ENCODE measurements at places on chromosomes 7 and 10.

DNA sequence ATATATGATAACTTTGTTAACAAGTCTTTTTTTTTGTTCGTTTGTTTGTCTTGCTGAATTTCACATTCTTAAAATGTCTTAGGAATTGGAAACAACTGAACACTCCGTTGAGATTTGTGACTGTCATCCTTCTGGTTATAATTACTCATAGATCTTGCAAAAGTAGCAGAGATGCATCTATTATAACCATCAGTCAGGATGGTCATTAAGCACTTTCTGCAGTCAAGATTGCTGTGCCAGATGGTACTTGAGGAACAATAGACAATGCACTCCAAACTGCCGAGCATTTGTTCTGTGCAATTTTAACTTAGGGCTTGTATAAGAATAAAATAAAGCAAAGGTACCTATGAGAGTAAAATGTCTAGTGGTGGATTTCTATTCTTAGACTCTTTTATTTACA, 710.1 kb upstream of the KCND2 start:
- no peak for DNase-seq

GRCh38 chr10:78764436-78764835, 304.3 kb upstream of the ZMIZ1 start:
- DNase-seq: peak; percentile 64

- DNase-seq: no peak
Measured at GRCh38 chr7:6262221-6262620, 10.2 kb downstream of the CYTH3 start.

- no peak for DNase-seq
Measured at GRCh38 chr7:145534301-145534700, 582.3 kb upstream of the CNTNAP2 start.

DNA sequence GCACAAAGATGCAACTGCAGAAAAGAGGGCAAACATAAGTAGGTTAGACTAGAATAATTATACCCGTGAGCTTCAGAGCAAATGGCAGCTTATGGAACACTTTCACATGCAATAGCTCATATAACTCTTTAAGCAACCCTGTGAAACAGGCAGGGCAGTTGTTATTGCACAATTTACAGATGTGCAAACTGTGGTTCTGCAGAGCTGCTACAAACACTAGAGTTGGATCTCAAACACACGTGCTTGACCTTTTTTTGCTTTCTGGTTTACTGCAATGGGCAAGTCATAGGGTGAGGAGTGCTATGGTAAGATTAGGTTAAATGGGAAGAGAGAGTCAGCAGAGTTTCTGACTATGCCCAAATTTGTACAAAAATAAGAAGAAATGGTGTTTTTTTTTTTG, 610.8 kb downstream of the GATA3 start:
- DNase-seq: no peak

DNA sequence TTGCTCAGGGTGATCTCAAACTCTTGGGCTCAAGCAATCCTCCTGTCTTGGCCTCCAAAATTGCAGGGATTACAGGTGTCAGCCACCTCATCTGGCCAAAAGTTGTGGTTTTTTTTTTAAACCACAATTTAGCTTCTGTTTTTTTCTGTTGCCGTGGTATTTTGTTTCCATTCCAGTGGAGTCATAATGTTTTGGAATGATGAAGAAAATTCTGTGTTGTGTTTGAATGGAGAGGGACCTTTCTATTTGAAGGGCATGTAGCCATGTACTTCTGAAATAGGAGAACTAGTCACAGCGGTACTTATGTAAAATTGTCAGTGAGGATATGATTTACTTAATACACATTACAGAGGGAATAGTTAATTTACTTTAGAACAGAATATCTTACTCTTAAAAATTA, 201.3 kb downstream of the ARL4A start:
- DNase-seq: no peak

- no peak for DNase-seq
Measured at GRCh38 chr10:33621101-33621500, 286.6 kb upstream of the NRP1 start.

GRCh38 chr10:71351628-71352319, 32.7 kb downstream of the SLC29A3 start:
- peak; percentile 89 for DNase-seq

DNA sequence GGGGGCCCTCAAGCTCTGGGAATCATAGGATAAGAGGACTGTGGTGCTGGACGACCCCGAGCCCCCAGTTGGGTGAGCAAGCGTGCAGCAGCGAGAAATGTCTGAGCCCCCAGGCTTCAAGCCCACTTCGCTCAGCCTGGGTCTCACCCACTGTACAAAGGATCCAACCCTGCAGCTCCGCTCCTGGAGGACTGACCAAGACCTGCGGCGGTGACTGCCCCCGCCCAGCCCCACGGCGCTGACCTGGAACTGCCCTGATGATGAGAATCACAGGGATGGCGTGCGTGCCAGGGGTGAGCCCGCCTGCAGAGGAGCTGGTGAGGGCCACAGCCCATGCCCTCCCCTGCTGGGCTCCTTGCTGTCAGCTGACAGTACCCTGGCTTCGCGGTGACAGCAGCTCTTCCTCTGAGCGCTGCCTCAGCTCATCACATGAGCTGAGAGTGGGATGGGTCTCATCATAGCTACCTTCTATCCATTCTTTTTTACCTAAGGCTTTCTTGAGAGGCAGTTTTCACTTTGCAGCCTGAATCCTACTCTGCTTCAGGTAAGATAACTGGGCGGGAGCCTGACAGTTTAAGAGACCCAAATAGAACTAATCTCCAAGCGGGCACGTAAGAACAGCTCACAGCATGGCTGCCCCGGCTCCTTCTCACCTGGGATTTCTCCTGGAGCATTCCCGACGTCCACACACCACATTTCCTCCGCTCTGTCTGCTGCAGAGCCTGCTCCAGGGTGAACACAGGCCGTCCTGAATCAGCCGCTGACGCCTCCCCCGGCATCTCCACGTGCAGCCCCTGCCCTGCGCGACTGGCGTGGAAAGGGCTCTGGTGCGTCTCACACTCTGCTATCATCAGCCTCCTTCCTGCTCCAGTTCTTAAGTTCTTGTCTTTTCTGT, 329.9 kb downstream of the PTPRN2 start:
- DNase-seq: no peak

- peak; percentile 71 for DNase-seq
Measured at GRCh38 chr10:98446661-98447221, at the start of gene HPS1. TSS of gene HPS1 (minus strand) at chr10:98446935. CDS start at chr10:98443240, 3,695 bp downstream.

- peak; percentile 85 for DNase-seq
Measured at GRCh38 chr7:14457568-14458453, 444.7 kb downstream of the DGKB start.

DNA sequence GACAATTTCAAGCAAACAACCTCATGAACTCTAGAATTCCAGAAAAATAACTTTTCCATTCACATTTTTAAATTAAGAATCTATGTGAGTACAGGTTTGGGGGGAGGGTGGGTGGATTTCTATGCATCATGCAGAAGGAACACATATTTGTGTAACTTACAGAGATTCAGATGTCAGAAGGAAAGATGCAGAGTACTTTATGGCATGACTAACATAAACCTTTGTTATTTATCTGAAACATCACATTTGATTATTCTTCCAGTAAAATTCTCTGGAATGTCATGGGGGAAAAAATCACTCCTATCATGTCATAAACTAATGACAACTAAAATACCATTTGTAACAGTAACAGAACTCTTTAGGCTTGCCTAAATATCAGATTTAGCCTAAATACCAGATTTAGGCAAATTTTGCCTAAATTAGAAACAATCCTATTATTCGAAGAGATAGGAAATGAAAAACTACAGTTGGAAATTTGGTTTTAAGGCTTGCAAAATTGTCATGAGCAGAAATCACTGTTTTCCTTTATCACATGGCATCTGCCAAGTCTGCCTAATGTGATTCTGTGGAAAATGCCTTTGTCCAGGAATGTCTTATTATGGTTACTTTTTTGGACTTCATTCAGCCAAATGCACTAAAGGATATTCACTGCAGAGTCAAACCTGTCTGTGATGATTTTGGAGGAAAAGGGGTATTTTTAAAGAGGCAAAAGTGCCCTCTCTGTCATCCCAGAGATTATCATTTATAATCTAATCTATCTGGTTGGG, 527.7 kb upstream of the CELF2 start:
- no peak for DNase-seq

- no peak for DNase-seq
Measured at GRCh38 chr10:42960991-42961795, 115.7 kb upstream of the RET start.

DNA sequence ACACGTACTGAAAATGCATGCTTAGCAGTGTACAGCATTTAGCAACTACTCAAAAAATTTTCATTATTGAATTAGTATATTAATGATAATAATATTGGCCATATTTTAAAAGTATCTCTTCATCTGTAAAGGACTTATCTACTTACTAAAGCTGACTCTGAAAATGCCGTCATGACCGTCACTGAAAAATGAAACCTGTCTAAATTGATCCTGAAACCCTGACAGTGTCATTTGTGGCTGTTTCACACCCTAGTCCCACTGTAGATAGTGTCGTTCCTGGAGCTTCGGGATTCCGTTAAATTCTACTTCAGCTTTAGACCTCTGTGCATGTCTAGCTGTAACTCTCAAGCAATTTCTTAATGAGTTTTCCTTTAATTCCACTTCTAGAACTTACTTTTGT, 35.8 kb upstream of the EZH2 start:
- no peak for DNase-seq

DNA sequence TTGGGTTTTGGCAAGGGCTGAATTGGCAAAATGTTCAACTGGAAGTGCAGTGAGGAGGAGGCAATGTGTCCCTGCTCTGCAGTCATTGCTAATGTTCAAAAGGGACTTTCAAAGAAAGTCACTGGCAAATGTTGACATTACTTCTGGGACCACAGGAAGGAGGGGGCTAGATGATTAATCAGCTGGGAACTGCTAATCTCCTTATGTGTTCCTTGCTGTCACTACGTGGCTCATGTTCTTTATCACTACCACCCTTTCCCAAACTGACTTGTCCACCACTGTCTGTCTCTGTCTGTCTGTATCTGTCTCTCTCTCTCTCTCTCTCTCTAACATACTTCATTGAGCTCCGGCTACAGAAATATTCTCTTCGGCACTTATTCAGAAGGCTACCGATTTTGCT, 86.9 kb upstream of the MTPN start:
- no peak for DNase-seq

GRCh38 chr10:132868995-132869394, 73.4 kb downstream of the CFAP46 start:
- DNase-seq: no peak

- DNase-seq: no peak
Measured at GRCh38 chr10:129426606-129427005, 40.4 kb upstream of the MGMT start.

GRCh38 chr10:96153070-96153469, 23.0 kb downstream of the ZNF518A start:
- no peak for DNase-seq

DNA sequence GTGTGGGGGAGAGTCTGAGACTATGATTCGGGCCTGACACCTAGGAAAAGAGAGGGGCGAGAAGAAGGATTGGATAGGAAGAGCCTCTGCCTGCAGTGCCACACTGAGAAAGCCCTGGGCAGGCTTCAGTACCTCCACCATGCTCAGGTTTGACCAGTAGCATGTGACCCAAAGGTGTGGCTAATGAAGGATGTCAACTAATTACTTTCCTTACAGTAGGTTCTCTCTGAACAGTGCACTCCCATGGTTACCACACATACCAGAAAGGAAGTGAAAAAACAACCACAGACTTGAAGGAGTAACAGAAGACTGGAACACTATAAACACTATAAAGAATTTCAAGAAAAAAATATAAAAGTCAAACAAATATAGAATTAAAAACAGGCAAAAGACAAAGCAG, 46.2 kb downstream of the SEM1 start:
- no peak for DNase-seq

GRCh38 chr7:131867461-131867860, 311.0 kb upstream of the PODXL start:
- no peak for DNase-seq

DNA sequence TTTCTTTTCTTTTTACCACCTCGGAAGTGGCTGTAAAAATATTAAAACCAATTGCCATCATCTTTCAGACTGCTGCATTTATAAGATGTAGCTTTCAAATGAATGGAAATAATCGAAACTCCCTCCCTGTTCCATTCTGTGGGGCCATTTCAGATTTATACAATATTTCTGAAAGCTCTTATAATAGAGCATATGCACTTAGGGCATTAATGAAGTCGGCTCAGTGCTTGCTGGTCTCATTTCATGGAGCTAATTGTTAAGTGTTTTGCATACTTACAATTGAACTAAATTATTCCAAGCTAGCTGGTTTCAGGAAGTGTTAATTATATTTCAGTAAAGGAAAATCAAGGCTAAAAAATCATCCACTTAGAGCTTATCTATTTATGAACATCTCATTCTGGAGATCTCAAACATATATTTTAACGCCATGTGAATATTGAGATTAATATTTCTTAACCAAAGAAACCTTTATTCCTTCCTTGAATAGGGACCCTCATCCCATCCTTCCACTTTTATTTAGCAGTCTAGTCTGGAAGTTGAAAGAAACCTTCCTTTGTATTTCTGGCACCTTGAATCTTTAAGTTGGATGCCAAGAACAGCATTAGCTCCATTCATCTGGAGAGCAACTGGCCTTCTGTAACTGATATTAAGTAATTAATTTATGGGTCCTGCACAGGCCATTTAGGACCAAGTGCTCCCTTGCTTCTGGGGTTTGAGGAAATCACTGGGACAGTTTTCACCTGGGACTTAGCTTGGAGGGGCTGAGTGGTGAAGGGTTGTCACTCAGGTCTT, 45.1 kb downstream of the RPS24 start:
- DNase-seq: no peak

DNA sequence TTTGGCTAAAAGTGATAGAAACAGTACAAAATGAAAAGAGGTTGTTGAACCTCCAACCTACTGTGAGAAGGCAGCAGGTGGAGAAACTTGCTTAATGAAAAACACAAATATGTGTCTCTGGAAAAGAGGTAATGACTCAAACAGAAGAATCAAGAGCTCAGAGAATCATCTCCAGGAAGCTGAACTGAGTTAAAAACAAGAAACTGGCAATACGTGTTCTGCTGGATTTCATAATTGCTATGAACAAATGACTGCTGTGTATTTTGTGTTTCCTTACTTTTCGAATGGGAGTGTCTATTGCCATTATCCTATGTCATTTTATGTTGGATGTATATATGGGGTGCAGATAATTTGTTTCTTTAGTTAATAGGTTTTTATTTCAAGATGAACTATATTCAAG, 401.1 kb downstream of the DGKB start:
- no peak for DNase-seq

- no peak for DNase-seq
Measured at GRCh38 chr10:109474261-109474660, 449.1 kb downstream of the XPNPEP1 start.

DNA sequence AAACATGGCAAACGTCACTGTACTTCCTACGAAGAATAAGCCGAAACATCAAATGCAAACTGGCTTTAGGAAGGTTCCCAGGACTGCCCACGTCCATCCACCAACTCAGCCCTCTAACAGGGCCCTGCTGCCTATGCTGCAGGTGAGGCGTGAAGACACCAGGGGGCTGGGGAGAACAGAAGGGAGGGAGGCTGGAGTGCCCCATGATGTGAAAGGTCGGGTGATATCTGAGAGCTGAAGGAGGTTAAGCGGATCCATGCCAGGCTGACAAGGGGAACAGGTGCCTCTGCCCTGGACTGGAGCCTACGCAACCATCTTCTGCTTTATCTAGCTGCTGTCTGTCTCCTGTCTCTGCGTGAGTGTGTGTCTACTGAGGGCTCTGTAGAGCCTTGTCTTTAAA, 40.2 kb upstream of the ATP6V0A4 start:
- no peak for DNase-seq

All from lower leg skin (tissue), 4 donors.